Aorta (tissue), 5 donors: ENCODE measurements at places on chromosomes 1 and 21.
A peak's percentile ranks its signal among the peaks of the same experiment; 100 is the strongest.

DNA sequence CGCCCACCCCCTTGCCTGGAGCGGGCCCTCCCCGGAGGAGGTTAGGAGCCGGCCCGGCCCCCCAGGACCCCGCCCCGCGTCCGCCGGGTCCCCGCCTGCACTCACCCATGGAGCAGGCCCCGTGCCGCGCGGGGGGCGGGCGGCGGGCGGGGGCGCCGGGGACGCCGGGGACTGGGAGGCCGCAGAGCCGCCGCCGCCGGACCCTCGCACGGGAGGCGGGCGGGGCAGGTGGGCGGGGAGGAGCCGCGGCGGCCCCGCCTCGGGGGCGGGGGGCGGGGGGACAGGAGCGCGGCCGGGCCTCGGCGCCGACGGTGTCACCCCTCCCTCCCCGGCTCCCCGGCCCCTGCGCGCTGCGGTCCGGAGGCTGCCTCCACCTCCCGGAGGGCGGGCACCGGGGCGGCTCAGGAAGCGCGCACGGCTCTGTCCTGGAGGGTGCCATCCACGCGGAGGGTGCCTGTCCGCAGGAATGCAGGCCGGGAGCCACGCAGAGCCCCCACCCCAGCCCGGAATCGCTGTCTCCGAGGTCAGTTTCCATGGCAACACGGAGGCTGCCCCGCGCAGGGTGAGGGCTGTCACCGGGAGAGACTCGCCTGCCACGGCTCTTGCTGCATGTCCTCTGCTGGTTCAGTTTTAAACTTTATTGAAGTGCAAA lies 5.9 kb upstream of the PLEKHG5 start:
- peak; percentile 78 for DNase-seq

DNA sequence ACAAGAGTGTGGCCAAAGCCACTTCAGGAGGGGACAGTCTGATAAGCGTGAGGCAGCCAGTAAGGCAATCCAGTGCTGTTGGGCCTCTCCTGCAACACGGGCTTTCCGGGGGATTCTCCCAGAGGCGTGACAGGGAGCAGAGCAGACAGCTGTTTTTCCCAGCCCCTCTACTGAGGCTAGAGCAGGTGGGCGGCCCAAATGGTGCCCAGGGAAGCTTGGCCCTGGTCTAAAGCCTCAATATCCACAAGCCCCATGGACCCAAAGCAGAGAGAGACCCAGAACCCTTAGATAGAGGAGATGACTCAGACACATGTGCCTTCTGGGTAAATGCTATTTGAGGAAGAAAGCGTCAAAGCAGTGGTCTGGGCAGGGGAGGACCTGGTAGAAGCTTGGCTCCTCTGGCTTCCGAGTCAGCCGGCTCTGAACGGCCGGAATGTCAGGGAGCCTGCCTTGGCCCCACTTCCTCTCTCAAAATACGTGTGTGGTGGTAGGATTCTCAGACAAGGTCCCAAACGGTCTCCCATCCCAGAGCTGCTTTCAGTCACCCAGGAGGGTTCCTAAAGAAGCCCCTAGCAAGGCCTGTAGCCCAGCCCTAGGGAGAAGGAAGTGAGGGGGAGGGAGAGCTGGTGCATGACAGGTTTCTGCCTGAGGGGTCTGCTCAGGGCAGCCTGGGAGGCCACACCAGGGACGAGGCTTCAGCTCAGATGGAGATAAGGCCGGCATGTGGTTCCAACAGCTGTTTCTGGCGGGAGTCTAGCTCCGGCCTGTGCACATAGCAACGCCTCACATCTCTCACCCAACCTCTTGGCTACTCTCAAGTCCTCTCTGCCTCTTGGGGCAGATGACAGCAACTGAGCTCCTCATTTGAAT lies 28.8 kb downstream of the PIK3C2B start:
- DNase-seq = no peak

- DNase-seq = no peak
Measured at GRCh38 chr1:6860401-6860800, 75.1 kb downstream of the CAMTA1 start.

GRCh38 chr1:186985889-186986491 lies 157.2 kb downstream of the PLA2G4A start:
- DNase-seq = no peak

DNA sequence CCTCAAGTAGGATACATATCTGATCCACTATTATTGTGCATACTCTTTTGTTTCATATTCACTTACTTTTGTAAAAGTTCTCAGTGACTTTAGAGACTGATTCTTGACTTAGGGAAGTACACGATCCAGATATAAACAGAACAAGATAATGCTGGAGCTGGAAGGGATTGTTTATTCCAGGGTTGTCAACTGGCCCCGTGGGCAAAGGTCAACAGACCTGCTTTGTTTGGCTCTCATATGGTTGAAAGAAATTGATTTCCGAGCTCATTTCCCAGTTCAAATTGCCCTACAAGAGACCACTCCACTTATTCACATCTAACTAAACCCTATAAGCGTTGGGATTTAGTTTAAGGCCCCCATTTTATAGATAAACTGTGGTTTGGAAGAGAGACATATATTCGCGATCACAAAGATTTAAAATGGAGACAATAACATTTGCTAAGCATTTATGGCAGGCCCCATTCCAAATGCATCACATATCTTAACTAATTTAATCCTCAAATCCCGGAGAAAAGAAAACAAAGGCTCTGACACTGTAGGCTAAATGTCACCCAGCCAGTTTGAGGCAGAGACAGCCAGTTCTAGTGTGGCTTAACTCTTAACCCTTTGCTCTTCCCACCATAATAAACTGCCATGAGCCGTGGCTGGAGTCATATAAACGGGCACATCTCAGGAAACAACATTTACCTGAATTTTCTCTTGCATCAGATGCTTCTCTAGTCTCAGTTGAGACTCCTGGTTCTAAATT lies 20.6 kb downstream of the REG4 start:
- no peak for DNase-seq
